ENCODE measurements at places on chromosomes 7 and 10.

DNA sequence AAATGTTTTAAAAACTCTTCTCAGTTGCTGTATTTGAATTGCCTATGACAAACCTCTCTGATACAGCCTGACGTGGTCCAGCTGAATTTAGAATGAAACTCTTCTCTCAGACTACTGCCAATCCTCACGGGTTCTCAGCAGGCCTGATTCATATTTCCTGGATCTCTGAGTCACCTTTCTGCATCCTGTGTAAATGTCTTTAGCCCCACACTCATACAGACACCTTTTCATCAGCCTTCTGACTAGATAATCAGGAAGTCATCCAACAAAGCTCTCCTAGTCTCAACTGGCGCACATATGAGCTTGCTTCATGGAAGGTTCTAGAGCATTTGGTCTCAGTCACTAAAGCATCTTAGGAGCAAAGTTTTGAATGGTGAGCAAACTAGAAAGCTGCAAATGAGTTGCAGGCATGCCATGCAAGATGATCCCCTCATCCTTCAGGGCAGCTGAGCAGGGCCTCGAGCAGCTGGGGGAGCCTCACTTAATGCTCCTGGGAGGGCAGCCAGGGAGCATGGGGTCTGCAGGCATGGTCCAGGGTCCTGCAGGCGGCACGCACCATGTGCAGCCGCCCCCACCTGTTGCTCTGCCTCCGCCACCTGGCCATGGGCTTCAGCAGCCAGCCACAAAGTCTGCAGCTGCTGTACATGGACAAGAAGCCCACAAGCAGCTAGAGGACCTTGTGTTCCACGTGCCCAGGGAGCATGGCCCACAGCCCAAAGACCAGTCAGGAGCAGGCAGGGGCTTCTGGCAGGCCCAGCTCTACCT lies 182.8 kb downstream of the ARHGAP12 start:
- DNase-seq, result no peak

- DNase-seq, result no peak
Measured at GRCh38 chr7:30224511-30225062, 59.8 kb upstream of the ZNRF2 start.

GRCh38 chr10:21401196-21401595 lies 124.3 kb downstream of the SKIDA1 start:
- DNase-seq, result no peak

DNA sequence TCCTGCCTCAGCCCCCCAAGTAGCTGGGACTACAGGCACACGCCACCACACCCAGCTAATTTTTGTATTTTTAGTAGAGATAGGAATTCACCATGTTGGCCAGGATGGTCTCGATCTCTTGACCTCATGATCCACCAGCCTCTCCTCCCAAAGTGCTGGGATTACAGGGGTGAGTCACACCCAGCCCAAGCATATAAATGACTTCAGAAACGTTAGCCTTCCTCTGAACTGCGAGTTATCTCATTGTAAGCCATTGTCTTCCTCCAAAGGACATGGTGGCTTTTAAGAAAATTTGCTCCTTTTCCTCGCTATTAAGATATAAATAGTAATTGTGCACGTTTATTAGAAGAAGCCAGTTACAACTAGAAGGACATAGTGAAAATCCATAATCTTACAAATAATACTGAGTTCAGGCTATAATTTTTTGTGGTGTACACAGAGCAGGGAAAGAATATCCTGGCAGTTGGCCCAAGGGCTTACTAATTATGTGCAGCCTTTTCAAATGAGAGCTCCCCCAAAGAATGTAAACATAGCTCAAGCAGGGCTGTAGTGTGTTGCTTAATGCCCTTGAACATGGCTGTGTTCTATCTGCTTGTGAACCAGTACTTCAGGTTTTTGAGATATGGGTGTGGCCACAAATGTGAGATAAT lies 495.8 kb downstream of the PARD3 start:
- DNase-seq, result no peak

DNA sequence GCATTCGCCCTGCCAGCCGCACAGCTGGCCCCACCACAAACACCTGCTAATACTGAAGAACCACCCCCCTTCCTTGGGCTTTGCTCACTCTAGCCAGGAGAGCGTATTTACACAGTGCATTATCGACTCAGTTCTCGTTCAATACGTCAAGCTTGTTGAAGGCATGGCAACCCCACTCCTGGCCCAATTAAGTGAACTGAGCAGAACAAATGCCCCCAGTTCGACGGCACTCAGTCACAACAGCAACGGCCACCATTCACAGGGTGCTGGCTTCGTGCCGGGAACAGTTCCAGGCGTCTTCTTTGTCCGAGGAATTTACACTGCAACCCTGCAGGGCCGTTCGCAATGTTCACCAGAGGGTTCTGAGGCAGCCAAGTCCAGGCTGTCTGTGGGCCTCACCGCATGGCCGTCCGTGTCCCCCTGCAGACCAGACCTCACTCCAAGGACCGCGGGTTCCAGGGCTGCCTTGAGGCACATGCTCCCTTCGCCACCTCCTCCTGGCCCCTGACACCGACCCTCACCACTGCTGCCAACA lies 175.3 kb downstream of the DIP2C start:
- DNase-seq, result no peak

GRCh38 chr10:72263613-72264241 lies 10.0 kb upstream of the DDIT4 start:
- no peak for DNase-seq

GRCh38 chr7:17773289-17773626 lies 167.0 kb downstream of the SNX13 start:
- DNase-seq, result no peak

DNA sequence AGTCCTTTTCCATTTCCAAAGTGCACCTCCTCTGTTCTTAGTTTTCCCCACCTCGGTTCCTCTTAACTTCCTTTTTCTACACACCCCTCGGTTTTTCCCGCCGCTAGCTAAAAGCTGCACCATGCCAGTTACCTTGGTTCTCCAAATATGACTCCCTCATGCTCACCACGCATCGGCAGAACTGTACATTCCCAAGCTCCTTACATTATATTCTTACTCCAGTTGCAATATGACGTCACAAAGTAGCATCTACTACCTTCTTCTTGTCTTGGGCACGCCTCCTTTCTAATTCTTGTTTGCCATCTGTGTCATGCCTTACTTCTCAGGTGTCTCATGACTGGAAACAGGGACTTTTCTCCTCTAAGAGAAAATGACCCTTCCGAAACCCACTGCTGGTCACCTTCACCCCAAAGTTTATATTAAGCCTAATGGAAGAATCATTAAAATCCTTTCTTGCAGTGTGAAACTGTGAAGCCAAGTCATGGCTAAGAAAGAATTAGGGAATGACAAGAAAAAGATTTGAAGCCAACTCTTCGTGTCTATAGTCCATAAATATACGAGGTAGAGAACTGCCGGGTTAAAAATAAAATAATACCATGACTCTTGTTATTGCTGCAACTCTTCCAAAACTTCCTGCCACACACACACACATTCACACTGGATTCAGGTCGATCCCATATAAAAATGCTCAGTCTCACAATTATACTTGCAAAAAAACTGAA lies 1.7 kb downstream of the ESYT2 start:
- DNase-seq, result no peak

DNA sequence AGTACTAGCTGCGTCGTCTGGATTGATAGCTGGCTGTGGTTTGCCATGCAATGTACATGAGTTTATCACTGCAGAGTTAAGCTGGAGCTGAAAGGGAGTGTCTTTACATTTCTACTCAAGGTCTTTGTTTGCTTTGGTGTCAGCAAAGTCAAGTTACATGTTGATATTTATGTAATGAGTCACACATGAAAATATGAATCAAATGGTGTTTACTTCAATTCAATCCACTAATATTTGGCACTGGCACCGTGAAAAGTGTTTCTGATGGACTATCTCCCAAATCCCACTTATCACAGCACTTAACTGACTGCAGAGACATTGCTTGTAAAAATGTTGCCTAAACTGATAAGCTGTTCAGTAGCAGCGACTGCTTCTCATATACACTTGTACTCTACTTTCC lies 395.9 kb downstream of the TFEC start:
- DNase-seq, result no peak

DNA sequence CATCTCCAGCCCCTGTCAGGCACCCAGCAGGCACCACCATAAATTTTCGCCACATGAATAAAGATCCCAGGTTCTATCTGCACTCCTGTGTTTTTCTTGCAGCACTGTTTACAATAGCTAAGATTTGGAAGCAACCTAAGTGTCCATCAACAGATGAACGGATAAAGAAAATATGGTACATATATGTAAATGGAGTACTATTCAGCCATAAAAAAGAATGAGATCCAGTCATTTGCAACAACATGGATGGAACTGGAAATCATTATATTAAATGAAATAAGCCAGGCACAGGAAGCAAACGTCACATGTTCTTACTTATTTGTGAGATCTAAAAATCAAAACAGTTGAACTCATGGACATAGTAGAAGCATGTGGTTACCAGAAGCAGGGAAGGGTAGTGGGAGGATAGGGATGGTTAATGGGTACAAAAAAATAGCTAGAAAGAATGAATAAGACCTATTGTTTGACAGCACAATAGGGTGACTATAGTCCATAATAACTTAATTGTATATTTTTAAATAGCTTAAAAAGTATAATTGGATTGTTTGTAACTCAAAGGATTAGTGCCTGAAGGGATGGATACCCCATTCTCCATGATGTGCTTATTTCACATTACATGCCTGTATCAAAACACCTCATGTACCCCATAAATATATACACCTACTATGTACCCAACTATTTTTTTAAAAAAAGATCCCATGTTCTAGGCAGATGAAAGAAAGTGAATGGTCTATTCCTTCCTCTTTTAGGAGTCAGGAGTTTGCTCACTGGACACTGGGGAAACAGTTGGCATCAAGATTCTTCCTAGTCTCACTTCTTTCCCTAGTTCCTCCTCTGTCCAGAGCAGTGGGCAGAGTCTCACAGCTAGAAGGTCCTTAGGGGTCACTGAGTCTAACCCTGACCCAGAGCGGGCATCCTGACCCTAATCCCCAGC lies 1.0 kb upstream of the NPFFR1 start:
- DNase-seq, result no peak

DNA sequence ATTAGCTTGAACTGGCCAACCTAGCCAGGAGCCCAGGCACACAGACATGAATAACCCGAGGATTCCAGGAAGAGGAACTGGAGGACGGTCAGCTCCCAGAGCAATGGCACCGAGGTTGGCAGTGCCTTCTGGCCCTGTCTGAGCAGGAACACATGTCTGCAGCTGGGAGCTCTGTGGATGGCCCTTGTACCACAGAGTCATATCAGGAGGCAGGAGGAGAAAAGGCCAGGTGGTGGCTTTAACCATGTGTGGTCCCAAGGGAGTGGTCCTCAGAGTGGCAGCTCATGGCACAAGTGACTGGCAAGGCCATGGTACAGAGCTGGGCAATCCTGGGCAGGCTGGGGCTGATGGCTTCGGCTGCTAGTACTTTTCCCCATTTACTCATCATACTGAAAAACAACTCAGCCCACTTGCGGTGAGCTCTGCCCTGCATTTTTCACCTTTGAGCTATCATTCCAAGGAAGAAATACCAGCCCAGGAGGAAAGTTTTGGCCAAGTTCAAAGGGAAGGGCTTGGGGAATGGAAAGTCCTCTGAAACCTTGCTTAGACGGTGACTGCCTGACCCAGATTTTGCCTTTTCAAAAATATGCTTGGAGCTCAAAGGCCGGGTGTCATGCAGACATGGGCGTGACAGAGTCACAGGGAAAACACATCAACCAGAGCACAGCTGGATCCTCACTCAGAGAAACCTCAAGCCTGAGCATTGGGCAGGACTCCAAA lies 25.7 kb upstream of the LOXL4 start:
- no peak for DNase-seq

GRCh38 chr7:155943251-155943899 lies 131.1 kb upstream of the SHH start:
- DNase-seq, result no peak

DNA sequence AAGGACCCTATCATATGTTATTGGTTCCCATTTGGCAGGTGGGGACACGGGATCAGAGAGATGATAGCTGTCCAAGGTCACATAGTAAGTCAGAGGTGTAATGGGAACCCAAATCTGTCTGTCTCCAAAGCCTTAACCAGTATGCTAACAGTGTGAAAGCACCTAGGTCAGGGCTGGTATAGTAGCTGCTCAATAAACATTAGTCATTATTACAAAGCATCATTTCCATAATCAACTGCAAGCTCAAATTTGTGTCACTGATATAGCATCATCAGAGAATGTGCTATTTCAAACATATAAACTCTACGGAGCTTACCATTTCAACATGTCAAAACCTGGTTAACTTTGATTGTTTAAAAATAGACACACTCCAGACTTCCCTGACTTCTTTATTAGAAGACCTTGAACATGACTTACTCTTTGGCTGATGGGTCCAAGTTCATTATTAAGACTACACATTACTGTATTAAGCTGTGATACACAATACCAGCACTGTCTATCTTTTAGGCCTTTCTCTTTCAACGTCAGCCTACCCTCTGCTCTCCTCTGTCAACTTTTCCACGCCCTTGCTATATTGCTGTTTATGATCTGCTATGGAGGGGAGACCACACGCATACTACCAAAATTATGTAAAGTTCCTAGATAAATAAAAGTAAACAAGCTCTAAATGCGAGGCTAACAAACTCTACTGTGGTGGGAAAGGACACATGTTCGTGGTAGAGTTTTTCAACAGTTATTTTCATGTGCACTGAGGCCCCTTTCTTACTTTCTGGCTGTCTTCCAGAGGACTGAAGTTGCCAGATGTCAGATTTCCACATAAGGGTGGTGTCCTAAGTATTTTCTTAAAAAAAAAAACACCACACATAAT lies 33.6 kb downstream of the DNMBP start:
- no peak for DNase-seq

DNA sequence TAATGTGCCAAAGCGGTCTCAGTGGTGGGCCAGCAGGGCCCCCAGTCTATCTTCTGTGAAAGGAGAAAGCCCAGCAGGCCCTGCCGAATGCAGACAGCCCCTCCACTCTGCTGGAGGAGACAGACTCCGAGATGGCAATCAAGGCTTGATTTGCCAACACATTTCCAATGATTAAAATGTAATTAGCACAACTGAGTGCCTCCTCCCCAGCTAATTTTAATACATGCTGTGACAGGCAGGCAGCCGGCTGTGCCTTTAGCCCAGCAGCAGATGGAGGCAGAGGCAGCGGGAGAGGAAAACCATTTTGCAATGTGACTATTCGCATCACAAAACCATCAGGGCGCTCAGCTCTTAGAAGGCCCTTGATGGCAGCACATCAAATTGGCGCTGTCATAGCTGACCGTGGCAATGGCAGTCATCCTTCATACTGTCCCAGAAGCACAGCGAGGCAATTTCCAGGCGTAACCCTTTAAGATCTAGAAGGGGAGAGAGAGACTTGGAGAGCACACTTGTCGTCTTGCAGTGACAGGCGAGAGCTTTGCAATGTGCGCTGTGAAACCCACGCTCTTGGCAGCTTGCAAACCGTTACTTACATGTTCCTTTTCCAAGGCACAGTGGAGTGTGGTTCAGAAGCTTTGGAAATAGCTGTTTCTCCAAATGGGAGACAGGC lies 714.8 kb upstream of the GALNT17 start:
- DNase-seq, result no peak

Data from HEK293T (cell line).